A172 (cell line): ENCODE measurements at places on chromosomes 16 and 17. TPM values are rescaled to one million over a fixed set of nuclear protein-coding genes. Genes with fewer than 3 reads are reported as not detected.

The PYDC1 gene
- not detected in 2 replicates for total RNA-seq

The CTRB1 gene
- total RNA-seq = not detected in 2 replicates

The NOG gene
- total RNA-seq = 94.6 and 149 TPM in 2 replicates

The GCGR gene
- total RNA-seq = not detected in 2 replicates

The OR2C1 gene
- not detected in 2 replicates for total RNA-seq

The ZNF469 gene
- total RNA-seq = 0.55 and 0.91 TPM in 2 replicates

The CCL4 gene
- total RNA-seq = not detected in 2 replicates

The PPP4C gene
- total RNA-seq = 185 and 215 TPM in 2 replicates

The DBF4B gene
- total RNA-seq = 8.0 and 12.2 TPM in 2 replicates

The MED13 gene
- 31.7 and 34.9 TPM in 2 replicates for total RNA-seq

The MYO15B gene
- 7.1 and 9.6 TPM in 2 replicates for total RNA-seq
